ENCODE measurements at places on chromosomes 7 and 10.

GRCh38 chr10:95392681-95393164 is 101.9 kb upstream of the PDLIM1 start:
- DNase-seq, result no peak

DNA sequence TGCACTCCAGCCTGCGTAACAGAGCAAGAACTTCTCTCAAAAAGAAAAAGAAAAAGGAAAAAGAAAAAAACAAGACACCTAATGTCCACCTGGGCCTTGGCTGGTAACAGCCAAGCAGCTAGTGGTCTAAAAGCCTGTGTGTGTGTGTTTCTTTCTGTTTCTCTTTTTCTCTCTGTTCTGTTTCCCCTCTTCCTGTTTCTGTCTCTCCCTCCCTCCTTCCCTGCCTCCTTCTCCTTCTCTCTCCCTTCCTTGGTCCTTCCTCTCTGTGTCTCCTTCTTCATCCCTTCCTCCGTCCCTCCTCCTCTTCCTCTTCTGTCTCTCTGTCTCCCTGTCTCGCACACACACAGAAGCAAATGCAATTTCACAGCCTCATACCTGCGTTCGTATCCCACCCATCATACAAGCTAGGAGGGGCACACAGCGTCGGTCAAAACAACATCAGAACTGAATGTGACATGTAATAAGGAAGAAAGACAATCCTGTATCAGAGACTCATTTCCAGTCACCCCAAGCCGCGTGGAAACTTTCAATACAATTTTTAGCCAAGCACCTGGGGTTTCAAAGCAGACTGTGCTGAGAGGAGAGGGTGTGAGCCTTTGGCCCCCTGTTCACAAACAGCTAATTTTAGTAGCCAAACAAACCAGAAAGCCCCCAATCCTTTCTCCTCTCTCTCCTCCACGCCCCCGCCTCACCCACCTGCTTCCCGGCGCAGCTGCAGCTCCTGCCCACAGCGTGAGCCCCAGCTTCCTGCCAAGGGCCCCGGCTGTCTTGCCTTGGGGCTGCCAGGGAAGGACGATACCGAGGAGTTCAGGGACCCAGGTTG is 50.2 kb upstream of the GNA12 start:
- DNase-seq, result no peak

- no peak for DNase-seq
These were observed 2.6 kb upstream of the RPA3 start for GRCh38 chr7:7720750-7721621.

DNA sequence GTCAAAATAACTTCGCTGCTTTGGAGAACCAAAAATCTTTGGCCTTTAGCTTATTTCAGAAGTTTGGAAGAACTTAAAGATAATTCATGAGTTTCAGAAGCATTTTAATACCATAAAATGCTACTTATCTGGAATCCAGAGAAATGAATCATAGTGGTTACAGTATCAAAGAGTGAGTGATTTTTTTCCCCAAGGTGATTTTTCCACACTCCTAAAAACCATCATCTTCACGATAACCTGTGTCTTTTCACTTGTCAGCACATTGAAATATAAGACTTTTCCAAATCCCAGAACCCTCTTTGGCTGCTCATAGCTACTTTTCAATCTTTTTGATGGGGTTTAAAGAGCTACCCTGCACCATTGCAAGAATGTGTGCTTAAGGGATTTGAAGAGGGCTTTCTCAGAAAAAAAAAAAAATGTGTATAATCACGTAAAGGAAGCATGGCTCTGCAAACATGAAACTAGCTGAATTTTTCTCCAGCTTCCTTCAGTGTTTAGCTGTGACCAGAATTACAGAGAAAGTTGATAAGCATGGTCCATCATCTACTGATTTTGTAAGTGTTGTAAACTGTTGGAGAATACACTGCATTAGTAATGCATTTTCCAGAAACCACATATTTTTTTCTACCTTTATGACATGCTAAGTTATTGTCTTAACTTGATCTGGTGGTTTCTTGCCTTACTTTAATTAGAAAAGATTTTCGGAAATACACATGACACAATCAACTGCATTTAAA is 134.9 kb downstream of the BICC1 start:
- DNase-seq, result no peak

GRCh38 chr10:118047157-118047719 is 497 bp upstream of the RAB11FIP2 start:
- DNase-seq, result no peak

GRCh38 chr7:99379043-99379577 is 4.6 kb downstream of the ARPC1B start:
- no peak for DNase-seq

GRCh38 chr10:31584098-31584631 is 265.1 kb downstream of the ZEB1 start:
- DNase-seq, result no peak

GRCh38 chr10:103479135-103479534 is at the start of gene CALHM3:
TSS of gene CALHM3 (minus strand) at chr10:103479240. CDS start at chr10:103479032, 208 bp downstream.
- no peak for DNase-seq

- no peak for DNase-seq
These were observed 27.3 kb upstream of the LIMK1 start for GRCh38 chr7:74056096-74056915.

DNA sequence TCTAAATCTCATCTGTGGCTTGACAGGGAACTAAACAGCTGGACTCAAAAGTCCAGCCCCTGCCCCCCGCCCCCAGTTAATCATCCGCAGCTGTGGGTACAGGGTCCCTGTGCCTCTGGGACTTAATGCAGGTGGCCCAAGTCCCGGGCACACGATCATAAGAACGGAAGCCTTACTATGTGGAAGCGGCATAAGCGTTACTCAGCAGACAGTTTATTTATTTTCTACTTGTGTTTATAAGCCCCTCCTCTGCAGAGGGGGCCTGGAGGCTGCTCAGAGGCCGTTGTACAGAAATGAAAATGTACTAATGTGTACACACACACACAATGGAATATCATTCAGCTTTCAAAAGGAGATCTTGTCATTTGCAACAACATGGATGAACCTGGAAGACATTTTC is 158.0 kb upstream of the TNS3 start:
- no peak for DNase-seq

GRCh38 chr7:47803025-47803424 is 145.2 kb downstream of the PKD1L1 start:
- DNase-seq, result no peak

DNA sequence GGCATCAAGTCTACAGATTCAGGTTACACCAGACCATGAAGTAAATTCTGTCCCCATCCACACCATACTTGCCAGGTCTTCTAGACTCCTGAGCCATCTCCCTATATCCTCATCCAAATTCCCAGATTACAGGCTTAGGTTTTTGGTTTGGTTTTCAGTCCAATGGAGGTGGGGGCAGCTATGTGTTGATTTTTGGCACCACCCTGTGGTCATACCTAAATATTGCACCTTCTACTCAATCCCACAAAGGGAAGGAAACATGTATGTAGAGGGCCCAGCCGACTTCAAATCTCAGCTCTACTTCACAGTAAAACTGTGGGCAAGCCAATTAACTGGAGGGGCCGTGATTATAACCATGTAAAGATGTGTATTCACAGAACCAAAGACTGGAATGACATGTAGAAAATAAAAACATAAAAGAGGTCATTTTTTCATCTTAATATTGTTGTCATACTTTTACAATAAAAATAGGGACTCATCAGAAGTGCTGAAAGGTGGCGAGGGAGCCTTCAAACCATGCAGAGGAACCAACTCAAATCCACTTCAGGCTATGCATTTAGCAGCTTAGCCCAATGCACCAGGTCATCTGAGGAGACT is 19.8 kb downstream of the ERCC6 start:
- peak; percentile 33 for DNase-seq
